Glomerular endothelial cell (primary cell): ENCODE measurements at places on chromosomes 1 and 21. TPM values are rescaled to one million over a fixed set of nuclear protein-coding genes. Genes with fewer than 3 reads are reported as not detected.

Gene SYNJ1
- 9.2 and 16.0 TPM in 2 replicates for total RNA-seq

Gene EPHB2
- total RNA-seq: 71.1 and 77.9 TPM in 2 replicates

Gene MCOLN3
- not detected in 2 replicates for total RNA-seq

Gene CCDC185
- not detected in 2 replicates for total RNA-seq

Gene FNDC10
- 5.2 and 9.9 TPM in 2 replicates for total RNA-seq

Gene MIS18A
- total RNA-seq: 4.6 and 7.8 TPM in 2 replicates

Gene OR2L3
- not detected in 2 replicates for total RNA-seq

Gene KDF1
- total RNA-seq: not detected in 2 replicates

Gene LCE2A
- total RNA-seq: not detected in 2 replicates

Gene ZFP69B
- total RNA-seq: 1.6 and 3.5 TPM in 2 replicates

Gene RIMS3
- total RNA-seq: under 0.01 and 0.15 TPM in 2 replicates

Gene PINK1
- total RNA-seq: 56.0 and 57.2 TPM in 2 replicates

Gene HAO2
- not detected in 2 replicates for total RNA-seq

Gene LYSMD1
- 4.7 and 5.9 TPM in 2 replicates for total RNA-seq

Gene BTF3L4
- total RNA-seq: 31.0 and 41.9 TPM in 2 replicates

Gene ZBTB8B
- not detected in 2 replicates for total RNA-seq

Gene TCP10L
- total RNA-seq: 0.06 TPM in 1 of 2 replicates, not detected in the other

Gene SH3BGR
- 0.64 TPM in 1 of 2 replicates, not detected in the other for total RNA-seq

Gene NMNAT2
- total RNA-seq: 0.23 and 0.24 TPM in 2 replicates

Gene SLC6A9
- total RNA-seq: 0.15 and 1.5 TPM in 2 replicates

Gene SERPINC1
- 0.18 TPM in 1 of 2 replicates, not detected in the other for total RNA-seq

Gene HJV
- not detected in 2 replicates for total RNA-seq

Gene C1orf53
- 0.34 and 3.1 TPM in 2 replicates for total RNA-seq

Gene S100A7A
- total RNA-seq: not detected in 2 replicates

Gene CFHR1
- not detected in 2 replicates for total RNA-seq

Gene LCE2C
- total RNA-seq: not detected in 2 replicates

Gene VASH2
- total RNA-seq: 0.53 and 0.76 TPM in 2 replicates

Gene PLPPR4
- 0.05 and 1.5 TPM in 2 replicates for total RNA-seq

Gene MARK1
- total RNA-seq: 2.6 and 3.1 TPM in 2 replicates

Gene ABCB10
- total RNA-seq: 18.1 and 24.4 TPM in 2 replicates

Gene PRDM16
- total RNA-seq: 0.12 TPM in 1 of 2 replicates, not detected in the other

Gene SPRR2G
- total RNA-seq: not detected in 2 replicates

Gene LRRC53
- not detected in 2 replicates for total RNA-seq

Gene C1orf116
- 0.53 TPM in 1 of 2 replicates, not detected in the other for total RNA-seq

Gene DCAF6
- total RNA-seq: 45.2 and 46.3 TPM in 2 replicates

Gene MMP23B
- 0.58 and 3.2 TPM in 2 replicates for total RNA-seq

Gene RGS16
- total RNA-seq: 1.0 and 2.2 TPM in 2 replicates

Gene LYPD8
- total RNA-seq: not detected in 2 replicates

Gene C1QB
- total RNA-seq: not detected in 2 replicates

Gene GSTM5
- total RNA-seq: not detected in 2 replicates
